Kidney tubule cell (primary cell): ENCODE measurements at places on chromosomes 13 and 19.

DNA sequence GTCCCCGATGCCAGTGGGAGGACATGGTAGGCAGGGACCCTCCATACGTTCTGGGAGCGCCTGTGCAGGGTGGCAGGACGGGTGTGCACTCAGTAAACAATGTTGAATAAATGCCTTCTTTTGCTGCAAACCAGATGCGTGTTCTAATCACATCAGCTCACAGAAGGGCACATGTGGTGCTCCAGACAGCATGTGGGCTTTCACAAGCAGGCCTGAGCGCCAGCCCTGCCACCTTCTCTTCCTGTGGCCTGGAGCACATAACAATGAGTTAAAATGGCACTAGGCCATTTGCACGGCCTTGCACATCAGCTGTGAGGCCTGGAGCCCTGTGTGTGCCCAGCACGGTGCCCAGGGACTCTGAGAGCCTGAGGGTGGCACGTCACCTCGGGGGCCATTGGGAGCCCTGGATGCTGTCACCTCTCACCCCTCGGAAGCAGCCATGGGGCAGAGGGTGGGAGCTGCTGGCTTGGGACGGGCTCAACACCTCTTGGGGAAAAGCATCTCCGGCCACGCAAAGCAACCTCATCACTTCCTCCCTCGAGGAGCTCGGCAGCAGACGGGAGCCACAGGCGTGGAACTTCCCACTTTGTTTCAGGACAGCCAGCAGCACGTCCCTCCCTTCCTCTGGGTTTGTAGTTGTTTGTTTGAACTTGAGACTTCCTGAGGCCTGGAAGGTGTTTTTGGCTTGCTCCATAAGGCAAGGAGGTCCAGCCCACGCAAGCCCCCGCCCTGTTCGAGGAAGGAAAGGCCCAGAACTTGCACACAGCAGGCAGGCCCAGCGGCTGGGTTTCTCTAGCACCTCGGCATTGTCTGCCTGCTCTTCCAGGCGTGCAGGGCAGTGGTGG, 9.8 kb downstream of the MCF2L start:
- no peak for DNase-seq

GRCh38 chr19:42313096-42313839, at the start of gene TMEM145:
Gene TMEM145, plus strand, starts transcription at chr19:42313309. Its CDS starts 68 bp downstream, at chr19:42313377.
- DNase-seq, result peak; percentile 28

- no peak for DNase-seq
Measured at GRCh38 chr13:42876270-42876714, 94.9 kb downstream of the FAM216B start.

DNA sequence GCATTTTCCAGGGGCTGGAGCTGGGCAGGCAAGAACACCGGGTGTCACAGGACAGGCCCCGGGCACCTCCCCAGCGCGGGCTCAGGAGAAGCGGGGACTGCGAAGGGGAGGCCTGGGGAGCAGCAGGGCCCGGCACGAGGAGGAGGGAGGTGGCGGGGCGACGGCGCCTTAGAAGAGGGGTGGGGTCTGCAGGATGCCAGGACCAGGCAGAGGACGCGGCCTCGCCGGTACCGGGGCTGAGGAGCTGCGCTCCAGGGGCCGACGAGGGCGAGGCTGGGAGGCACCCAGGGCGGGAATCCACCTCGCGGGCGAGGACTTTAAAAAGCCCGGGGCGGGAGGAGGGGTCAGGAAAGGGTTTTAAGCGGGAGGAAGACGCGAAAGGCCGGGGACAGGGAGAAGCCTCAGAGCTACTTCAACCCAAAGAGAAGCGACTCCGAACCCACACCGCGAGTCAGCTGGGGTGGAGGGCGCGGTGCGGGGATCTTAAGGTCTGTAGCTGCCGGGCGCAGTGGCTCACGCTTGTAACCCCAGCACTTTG, 665 bp downstream of the ZNF347 start:
- peak; percentile 53 for DNase-seq

DNA sequence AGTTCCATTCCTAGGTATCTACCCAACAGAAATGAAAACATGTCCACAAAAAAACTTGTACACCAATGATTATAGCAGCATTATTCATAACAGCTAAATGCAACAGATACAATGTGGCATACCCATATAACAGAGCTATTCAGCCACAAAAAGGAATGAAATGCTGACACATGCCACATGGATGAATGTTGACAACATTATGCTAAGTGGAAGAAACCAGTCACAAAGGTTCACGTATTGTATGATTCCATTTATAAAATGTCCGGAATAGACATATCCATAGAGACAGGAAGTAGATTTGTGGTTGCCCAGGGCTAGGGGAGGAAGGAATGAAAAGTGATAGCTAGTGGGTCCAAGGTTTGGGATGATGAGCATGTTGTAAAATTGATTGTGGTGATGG, 10.8 kb downstream of the CRYL1 start:
- DNase-seq, result no peak
